Hepatocyte (in vitro differentiated cells): ENCODE measurements at places on chromosomes 4 and X.

DNA sequence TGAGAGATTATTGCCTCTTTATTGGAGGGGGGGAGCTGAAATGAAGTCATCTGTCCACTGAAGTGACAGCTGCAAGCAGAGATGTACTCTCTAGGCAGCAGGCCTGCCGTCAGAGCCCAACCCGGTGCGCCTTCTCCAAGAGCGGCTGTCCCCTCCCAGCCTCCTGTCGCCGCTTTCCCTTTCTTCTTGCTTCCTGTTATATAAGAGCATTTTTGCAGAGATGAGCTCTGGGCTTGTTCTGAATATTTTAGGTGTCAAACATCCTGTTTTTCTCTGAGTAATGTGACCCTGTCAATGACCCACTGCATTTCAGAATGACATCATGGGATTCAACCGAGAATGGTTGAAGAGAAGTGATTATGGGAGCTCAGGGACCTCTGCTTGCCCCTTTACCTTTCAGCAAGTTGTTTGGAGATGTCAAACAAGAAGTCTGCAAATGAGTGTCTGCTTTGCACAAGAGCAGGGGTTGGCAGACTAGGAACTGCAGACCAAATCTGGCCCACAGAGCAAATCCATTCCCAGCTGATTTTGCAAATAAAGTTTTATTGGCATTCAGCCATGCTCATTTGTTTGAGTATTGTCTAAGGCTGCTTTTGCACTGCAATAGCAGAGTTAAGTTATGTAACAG is 79.9 kb downstream of the SLC9A6 start:
- no peak for DNase-seq

GRCh38 chr4:89287945-89288344 is 19.7 kb downstream of the GPRIN3 start:
- no peak for DNase-seq

DNA sequence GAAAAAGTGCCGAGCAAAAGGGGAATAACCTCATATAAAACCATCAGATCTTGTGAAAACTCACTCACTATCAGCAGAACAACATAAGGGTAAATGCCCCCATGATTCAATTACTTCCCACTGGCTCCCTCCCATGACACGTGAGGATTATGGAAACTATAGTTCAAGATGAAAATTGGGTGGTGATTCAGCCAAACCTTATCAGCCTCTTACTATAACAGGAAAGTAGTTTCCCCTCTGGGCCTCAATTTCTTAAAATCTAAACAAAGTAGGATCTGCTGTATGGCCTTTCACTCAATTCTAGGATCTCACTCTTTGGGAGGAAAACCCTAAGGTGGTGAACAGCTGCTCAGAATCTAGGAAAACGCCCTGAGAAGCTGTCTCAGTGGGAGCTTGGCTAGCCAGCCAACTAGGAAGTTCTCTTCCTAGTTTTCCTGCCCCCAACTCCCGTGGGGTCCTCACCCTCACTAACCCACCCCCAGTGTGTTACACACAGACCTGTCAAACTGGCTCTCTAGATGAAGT is 1017.1 kb upstream of the HS3ST1 start:
- no peak for DNase-seq

DNA sequence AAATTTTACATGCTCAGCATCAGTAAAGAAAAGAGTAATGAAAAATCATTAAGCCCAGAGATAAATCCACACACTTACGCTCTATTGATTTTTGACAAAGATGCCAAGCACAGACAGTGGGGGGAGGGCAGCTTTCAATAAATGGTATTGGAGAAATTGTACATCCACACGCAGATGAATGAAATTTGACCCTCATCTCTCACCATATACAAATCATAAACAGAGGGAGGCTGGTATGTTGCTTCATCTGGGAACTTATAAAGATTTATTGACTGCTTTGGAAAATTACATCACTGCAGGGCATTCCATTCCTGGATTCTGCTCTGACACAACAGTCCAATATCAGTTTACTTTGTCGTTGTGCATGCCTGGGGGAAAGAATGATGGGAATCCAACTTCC is 58.4 kb upstream of the XAGE1A start:
- no peak for DNase-seq

DNA sequence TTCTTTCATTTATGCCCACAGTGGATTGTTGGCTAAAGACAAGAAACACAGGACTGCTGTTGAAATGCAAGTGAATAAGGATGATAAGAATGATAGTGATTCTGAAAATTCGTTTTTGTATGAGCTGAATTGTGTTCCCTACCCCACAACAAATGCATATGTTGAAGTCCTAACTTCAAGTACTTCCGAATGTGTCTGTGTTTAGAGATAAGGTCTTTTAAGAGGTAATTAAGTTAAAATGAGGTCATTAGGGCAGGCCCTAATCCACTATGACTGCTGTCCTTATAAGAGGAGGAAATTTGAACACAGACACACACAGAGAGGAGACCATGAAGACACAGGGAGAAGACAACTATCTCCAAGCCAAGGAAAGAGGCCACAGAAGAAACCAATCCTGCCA is 126.6 kb upstream of the ACSL4 start:
- no peak for DNase-seq

- DNase-seq, result no peak
These were observed 1.8 kb downstream of the PGAM4 start for GRCh38 chrX:77967631-77968030.

GRCh38 chr4:162075726-162076125 is 88.1 kb downstream of the FSTL5 start:
- DNase-seq, result no peak

GRCh38 chr4:2994917-2995316 is 31.5 kb downstream of the GRK4 start:
- DNase-seq, result no peak

DNA sequence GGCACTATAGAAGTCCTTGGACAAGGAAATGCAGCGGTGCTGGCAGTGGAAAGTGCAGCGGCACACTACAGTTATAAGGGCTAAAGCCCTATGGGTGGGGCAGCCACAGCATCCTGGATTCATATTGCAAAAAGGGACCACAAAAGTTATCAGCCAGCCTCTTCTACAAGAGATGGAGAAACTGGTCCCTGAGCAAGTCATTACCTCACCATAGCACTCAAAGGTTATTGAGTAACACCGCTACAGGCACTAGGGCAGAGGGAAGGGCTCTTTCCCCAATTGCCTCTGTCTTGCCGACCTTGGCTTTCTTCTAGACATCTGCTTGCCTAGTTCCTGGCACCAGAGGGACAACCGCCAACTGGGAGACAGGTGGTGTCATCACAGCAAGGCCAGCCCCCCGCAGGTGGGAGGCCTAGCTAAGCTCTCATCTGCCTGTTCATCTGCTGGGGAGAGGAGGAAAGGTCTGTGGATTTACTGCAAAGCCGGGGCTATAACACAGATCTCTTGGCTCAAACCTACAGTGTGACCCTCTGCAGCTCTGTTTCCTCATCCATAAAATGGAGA is 600.0 kb downstream of the BCOR start:
- DNase-seq, result no peak

- DNase-seq, result peak; percentile 42
These were observed 202.7 kb downstream of the SPRY1 start for GRCh38 chr4:123599061-123599919.

DNA sequence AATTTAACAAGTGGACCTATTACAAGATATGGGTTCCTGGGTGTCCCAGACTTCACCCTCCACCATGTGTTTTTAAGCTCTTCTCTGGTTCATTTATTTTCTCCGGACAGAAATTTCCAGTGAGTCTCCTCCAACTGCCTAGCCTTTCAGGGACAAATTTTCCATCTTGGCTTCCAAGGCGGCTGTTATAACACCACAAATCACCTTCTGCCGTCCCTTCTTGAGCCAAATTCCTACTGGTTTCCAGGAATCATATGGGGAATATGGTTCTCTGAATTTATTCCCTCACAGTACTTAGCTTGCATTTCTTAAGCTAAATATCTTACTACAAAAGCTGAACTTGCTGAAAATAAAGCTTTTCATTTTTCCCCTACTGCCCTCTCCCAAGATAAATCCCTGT is 18.8 kb downstream of the NEXMIF start:
- no peak for DNase-seq

GRCh38 chrX:42948723-42949657 is 171.0 kb upstream of the PPP1R2C start:
- no peak for DNase-seq

GRCh38 chrX:7515681-7516413 is 327.1 kb upstream of the VCX start:
- DNase-seq, result no peak

DNA sequence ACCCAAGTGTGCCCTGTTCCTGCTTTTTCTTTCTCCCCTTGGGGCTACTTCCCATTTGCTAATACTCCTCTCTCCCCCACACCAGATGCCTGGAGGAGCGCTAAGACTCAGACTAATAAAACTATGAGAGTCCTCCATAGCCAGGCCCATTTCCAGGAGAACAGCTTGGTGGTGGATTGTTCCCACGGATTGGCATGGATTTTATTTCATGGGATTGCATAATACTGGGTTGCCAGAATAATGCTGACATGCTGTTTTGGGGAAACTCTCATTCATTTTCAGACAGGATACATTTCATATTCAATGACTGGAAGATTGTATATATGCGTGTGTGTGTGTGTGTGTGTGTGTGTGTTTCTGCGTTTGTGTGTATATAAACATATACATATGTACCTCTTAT is 447.5 kb upstream of the PITX2 start:
- no peak for DNase-seq

DNA sequence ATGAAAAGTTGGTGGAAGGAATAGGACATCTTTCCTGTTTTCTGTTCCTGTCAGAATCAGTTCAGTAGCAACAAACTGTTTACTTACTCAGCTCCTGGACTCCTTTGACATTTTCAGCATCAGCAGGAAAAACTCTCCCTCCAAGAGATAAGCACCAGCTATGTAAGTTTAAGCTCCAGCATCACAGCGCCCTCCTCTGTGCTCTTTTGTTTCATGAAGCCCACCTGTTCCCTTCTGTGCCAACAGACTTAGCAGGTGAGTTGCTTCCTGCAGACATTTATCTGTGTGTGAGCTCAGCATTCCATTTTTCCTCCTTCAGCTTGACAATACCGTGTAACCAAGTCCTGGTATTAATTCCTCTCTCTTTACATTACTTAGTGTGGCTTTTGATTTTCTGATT is 644.1 kb upstream of the AGA start:
- peak; percentile 53 for DNase-seq

- peak; percentile 42 for DNase-seq
These were observed 73.3 kb upstream of the STX18 start for GRCh38 chr4:4614925-4615678.

- DNase-seq, result peak; percentile 78
These were observed 593 bp downstream of the SH3RF1 start for GRCh38 chr4:169269916-169270809.

- DNase-seq, result no peak
These were observed 7.9 kb downstream of the COL25A1 start for GRCh38 chr4:109294468-109295020.

DNA sequence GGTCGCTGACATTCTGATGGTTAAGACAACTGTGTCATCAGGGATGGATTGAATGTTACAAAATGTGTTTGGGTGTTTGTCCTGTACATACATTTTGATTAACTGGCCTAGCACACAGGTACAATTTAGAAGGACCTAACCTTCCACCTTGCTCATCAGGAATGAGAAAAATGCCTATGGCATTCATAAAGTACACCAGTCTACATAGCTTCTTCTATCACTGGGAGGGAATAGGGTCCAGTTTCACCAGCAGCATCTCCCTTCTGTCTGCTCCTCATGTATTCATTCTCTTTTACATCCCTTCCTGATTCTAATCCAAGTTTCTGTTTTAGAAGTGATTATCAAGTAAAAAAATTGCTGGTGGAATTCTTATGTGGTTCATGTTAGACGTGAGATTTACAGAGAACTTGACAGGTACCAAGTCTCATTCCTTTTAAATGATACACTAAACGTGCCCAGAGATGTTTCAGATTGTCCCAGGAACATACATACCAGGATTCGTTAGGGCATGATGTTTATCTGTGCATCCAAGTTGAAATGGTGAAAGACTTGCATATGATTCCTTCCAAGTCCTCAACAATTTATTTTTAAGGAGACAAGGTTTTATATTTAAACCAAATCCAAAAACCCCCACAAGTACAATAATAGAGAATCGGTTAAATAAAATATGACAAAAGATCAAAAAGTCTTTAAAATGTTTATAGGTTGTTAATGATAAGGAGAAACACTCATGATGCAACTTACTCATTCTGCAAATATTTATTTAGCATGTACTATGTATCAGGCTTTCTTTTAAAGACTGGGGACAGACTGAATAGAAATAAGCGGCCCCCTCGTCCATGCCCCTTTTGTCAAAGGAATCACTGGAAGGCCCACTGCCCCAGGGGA is 359.1 kb downstream of the ZNF674 start:
- DNase-seq, result no peak

GRCh38 chrX:124280294-124280902 is 52.1 kb upstream of the TEX13D start:
- DNase-seq, result no peak

DNA sequence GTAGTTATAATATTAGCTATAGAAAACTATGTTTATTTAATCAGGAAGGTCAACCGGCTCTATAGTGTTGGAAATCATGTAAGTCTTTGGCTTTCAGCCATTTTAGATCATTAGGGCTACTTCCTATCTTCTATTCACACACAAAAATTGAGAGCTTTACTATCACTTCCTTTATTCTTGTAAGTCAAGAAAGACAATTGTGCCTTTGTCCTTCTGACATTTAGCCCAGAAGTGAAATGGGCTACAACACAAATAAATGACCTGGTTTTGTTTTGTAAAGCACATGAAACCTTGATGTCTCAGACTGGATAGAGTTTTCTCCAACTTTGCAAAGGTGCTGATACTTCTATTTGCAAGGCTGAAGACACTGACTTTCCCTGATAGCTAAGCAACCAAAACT is 122.4 kb upstream of the ACSL4 start:
- no peak for DNase-seq

- DNase-seq, result no peak
These were observed 123.2 kb upstream of the SCML1 start for GRCh38 chrX:17613979-17614588.
